ENCODE measurements at places on chromosomes 3 and 15.

GRCh38 chr3:60388731-60389130, 862.5 kb downstream of the FHIT start:
- DNase-seq, result no peak

GRCh38 chr3:152173627-152174026, 95.1 kb upstream of the MBNL1 start:
- DNase-seq, result no peak

DNA sequence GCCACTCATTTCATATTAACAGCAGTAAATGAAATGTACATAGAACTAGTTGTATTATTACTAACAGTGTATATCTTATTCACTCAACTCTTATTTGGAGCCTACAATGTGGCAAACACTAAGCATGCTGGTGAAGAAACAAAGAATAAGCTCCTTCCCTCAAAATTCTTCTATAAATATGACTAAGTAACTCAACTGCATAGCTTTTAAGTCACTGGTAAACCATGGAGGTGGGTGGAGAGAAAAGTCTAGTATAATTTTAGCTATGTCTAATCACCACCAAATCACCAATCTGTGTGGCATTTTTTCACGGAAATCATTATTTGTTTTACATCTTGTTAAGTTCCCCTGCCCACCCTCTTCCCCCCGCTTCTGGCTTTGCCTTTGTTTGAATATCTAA, 17.5 kb downstream of the COPS2 start:
- DNase-seq, result no peak

GRCh38 chr3:37906734-37907282, 45.1 kb downstream of the CTDSPL start:
- DNase-seq, result no peak

GRCh38 chr3:122355612-122356011, 27.4 kb downstream of the MIX23 start:
- no peak for DNase-seq

DNA sequence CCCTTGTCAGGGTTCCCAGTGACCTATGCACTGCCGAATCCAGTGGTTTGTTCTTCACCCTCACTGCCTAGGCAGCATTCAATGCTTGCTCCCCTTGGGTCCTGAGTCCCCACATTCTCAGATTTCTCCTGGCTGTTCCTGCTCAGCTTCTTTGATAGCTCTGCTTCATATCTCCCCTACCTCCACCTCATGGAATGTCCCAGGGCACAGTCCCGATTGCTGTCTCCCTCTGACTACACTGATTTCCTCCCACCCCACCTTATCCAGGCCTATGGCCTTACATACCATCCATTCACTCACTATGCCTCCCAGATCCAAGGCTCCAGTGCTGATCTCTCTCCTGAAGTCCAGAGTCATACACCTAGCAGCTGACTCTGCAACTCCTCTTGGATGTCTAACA, 1.5 kb upstream of the CDHR4 start:
- DNase-seq, result no peak

- DNase-seq, result no peak
Measured at GRCh38 chr15:80823995-80824394, 44.8 kb downstream of the CEMIP start.

DNA sequence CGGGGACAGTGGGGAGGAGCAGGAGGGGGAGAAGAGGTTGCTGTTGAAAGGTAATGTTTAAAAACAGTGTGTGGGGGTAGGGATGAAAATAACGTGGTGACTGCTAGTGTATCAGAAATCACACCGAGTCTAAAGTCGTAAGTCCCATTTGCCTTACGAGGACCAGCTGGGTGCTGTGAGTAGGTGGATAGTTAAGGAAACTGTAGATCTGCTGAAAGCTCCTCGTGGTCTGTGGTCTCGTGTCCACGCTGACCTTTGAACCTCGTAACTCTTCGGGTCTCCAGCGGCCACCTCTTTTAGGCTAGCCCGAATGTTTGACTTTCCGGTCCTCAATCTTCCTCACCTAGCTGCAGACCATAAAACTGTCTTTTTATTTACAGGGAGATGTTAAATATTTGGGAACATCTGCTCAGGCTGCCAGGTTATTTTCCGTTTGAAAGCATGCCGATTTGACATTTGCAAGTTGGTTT, 29.3 kb upstream of the ST3GAL6 start:
- DNase-seq, result no peak

- no peak for DNase-seq
Measured at GRCh38 chr15:85956532-85957275, 123.0 kb upstream of the AGBL1 start.

DNA sequence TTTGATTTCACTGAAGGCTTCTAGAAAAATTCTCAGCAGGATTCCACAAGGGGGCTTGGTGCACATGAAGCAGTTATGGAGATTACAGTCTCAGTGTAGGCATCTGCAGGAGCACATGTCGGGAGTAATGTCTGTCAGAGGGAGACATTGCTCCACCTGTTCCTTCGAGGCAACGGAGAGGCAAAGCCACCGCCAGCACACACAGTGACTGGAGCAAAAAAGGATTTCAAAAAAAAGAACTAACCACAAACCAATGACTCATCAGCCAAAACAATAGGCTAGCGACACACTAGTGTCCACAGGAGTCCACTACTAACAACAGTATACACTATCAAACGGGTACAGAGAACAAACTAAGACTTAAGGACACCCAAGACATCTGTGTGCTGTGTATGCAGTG, 68.9 kb downstream of the NPTN start:
- no peak for DNase-seq

DNA sequence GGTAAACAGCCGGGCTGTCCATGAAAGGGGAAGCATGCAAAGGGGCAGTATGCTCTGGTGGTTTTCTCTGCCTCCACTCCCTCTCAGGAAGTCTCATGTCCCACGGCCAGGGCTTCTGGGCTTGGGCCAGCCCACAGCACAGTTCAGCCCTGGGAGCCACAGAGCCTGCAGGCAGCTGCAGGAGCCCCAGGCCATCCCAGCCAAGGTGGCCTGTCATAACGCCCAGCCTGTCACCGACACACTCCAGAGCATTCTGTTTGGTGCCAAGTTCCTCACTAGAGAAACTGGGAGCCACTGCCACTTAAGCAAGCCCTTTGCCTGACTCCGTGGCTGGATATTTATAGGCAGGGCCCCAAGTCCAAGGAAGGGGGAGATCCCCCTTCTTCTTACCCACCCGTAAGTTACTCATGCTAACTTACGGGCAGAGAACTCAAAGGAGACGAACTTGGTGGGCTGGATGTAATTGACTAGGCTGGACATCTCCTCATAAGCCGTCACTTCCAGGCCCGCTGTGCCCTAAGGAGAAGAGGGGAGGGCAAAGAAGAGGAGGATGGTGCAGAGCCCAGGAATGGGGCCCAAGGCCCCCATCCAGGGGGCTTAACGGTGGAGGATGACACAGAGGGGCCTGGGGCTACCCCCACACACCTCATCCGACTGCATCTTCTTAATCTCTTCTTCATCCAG, 11.7 kb downstream of the PLCB2 start:
- DNase-seq, result no peak

- DNase-seq, result no peak
Measured at GRCh38 chr15:101469520-101470288, 19.8 kb downstream of the PCSK6 start.

- DNase-seq, result no peak
Measured at GRCh38 chr3:30098243-30098642, 508.2 kb upstream of the TGFBR2 start.

DNA sequence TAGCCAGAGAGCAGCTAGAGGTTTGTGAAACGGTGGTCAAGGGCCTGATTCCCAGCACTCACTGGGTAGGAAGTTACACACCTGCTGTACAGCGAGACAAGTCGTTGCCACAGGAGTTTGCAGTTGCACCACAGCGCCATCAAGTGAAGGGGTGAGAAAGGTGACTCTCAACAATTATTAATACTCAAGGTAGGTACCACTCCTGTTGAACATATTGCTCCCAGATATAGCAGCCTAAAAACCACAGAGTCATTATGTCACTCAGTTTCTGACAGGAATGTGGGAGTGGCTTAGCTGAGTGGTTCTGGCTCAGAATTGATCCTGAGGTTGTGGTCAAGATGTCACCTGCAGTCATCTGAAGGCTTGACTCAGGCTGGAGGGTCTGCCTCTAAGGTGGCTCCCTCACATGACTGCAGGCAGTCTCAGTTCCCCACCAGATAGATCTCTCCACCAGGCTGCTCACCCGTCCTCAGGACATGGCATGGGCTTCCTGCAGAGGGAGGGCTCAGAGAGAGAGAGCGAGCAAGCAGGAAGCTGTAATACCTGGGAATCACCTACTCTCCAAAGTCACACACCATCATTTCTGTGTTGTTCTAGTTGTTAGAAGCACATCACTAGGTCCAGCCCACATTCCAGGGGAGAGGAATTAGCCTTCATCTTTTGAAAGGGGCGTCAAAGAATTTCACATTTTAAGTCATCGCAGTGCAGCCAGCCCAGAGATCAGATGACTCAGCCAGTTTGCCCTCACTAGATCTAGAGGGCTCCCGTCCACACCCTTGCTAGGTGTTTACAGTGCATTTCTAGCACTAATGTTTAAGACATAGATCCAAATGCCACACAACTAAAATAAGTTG, 17.0 kb upstream of the ANO10 start:
- no peak for DNase-seq

DNA sequence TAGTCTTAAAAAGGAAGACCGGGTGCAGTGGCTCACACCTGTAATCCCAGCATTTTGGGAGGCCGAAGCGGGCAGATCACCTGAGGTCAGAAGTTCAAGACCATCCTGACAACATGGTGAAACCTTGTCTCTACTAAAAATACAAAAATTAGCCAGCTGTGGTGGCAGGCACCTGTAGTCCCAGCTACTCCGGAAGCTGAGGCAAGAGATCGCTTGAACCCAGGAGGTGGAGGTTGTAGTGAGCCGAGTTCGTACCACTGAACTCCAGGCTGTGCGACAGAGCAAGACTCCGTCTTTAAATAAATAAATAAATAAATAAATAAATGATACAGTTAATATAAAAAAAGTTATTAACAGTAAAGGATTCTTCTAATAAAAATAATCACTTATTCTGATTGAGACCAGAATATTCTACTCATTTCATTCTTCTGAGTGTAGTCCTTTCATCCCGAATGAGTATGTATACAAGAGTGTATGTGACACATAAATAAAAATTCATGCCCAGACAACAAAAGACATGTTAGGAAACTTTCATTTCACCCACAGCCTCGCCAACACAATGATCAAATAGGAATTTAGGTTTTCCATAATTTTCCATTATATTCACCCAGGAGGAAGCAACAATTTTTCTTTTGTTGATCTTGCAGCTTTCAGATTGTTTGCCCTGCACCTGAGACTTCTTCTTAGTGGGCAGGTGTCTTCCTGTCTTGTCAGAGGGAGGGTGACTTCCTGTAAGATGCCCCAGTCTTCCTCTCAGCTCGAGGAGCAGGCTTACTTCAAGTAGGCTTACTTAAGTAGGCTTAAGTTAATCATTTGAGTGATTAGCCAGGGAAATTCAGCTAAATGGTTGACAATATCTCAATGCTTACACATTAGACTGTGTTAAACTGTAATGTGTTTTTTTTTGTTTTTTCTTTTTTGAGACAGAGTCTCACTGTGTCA, 7.8 kb upstream of the NUP210 start:
- no peak for DNase-seq

DNA sequence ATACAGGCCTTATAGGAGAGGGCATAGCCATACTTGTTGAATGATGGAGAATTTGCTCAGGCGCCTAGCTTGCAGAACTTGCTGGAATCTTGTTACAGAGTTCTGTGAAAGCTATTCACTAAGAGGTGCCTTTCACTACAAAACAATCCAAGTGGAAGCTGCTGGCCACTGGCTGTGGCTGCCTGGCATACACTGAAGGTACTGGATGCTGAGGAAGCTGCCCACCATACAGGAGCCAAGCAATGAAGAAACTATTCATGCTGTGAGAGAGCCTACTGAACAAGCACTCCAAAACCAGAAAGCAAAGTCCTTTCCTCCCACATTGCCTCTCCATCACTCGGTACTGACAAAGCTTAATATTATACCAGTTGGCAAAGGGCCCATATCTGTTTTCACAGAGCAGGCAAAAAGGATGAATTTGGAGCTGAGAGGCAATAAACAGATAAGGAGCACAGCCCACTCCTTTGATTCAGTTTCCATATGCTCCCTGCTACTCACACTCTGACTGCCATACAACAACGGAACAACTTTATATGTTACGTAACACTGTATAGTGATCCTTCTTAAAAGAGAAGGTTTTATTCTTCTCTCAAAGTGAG, 192.6 kb upstream of the ALCAM start:
- no peak for DNase-seq

- DNase-seq, result no peak
Measured at GRCh38 chr15:65827065-65827464, 35.0 kb upstream of the DENND4A start.

GRCh38 chr15:89809093-89809786, 5.4 kb downstream of the ANPEP start:
- no peak for DNase-seq

DNA sequence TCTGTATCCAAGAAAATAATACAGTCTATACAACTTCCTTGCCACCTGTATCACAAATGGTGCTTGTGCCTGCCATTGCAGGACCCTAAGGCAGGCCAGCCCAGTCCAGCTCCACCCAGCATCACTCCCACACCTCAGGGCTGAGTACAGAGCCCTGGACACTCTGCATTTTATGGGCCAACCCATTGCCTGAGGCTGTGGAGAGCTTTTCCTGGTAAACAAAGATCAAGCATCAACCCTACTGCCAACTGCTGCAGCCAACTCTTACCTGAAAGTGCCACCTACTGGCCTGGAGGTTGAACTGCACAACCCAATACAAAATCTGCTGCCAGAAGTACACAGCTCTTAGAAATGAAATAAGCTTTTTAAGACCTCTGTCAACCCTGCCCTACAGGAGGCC, 1082.2 kb downstream of the NAALADL2 start:
- DNase-seq, result no peak

DNA sequence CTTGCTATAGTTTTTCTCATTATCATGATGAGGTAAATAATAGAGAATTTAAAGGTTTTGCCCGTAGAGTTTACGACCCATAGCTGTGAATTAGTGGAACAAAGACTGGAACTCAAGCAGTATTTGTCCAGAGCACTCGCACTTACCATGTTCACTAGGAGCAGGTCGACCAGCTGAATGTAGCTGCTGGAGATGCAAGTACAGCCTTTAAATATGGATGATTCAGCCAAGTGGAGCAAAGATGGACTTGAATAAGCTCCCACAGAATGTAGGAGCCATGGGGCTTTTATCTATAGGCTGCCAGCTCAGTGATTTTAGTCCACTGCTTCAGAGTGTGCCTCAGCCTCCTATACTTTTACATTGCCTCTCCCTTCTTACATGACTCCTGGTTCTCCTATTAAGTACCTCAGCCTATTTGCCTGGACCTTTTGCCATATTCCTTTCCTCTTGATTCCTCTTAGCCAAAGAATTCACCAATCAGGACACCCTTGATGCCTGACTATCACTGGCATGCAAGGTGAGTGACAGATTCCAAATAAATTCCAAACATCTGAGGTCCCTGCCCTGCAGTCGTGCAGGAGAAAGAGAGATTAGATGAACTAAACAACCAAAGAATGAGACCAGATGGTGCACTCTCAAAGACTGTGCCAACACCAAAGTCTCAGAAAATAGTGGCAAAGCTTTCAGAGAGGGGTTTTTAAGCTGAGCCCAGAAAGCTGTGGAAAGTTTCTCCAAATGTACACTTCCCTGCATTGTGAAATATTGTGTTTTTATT, 3.9 kb downstream of the MKRN3 start:
- no peak for DNase-seq

GRCh38 chr3:24522146-24522579, 27.5 kb upstream of the THRB start:
- DNase-seq, result no peak
